Astrocyte (in vitro differentiated cells and primary cell): ENCODE measurements at places on chromosomes 11 and 22.

DNA sequence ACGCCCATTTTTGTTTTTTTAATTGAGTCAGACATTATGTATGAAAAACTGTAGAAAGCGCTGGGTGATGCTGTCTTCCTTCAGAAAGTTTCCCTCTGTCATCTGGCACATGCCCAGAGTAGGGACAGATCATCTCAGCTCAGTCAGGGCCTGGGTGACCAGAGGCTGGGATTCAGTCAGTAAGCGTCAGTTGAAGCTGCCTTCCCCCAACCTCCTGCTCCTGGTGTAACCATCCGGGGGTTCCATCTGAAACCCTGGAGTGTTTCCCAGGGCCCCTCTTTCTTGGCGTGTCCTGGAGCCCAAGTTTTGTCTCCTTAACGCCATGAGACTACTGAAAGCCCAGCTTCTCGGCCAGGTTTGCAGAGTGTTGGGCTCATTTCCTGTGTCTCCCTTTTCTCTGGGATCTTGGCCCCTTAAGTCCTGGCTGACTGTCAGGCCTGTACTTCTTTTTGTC is 10.7 kb downstream of the PPFIA1 start:
- peak; percentile 63 for DNase-seq

DNA sequence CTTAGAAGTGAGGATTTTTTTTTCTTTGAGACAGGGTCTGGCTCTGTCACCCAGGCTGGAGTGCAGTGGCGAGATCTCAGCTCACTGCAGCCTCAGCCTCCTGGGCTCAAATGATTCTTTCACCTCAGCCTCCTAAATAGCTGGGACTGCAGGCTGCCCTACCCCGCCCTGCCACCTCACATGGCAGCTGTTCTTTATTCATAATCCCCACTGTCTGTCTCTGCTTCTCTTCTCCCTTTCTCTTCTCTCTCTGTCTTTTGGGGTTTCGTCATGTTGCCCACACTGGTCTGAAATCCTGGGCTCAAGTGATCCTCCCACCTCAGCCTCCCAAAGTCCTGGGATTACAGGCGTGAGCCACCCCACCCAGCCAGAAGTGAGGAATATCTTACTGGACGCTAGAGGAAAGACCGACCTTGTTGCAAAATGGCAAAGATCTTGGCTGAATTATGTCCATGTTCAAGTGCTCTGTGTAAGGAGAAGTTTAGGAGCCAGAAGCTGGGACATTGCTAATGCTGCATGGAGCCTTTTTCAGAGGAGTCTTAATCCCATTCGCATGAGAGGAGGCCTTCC is 21.9 kb downstream of the KRTAP5-5 start:
- DNase-seq, result no peak

- DNase-seq, result no peak
Measured at GRCh38 chr11:127693686-127694085, 693.1 kb upstream of the KIRREL3 start.

DNA sequence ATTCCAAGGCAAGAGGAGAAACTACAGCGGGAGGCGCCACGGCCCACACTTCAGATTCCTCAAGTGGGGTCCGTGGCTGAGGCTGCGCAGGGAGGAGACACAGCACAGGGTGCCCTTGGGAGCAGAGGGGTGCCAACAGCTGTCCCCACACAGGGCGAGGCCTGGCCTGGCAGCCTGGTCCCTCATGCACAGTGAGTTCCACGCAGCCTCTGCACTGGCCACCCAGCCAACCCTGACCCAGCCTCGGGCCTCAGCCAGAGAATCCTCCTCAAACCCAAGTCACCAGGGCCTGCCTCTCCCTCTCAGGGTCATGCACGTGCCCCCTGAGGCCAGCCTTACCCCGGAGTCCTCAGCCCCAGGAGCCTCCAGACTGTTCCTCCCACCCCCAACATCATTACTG is 22.4 kb upstream of the MOB2 start:
- no peak for DNase-seq

DNA sequence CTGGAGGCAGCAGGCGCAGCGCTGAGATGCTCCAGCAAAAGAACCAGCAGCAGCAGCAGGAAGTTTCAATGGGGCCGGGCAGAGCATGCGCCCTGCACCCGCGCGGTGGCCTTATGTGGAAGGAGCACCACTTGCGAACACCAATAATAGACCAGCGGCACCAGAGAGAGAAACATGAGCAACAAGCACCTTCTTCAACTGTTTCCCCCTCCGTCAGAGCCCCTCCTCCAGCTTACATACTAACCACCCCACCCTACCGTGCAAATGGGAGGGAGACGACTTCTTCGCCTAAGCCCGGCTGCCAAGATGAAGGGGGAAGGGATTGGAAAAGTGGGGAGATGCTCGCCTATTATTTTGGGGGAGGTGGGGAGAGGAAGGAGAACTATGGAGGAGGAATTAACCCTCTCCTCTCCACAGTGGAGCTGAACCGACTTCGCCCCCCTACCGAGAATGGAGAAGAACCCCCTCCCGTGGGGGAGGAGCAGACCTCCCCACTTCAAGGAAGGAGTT is 1.1 kb downstream of the RSF1 start:
- DNase-seq, result peak; percentile 89

GRCh38 chr11:15453211-15453765 is 338.6 kb downstream of the INSC start:
- no peak for DNase-seq

GRCh38 chr11:10451426-10452116 is 3.5 kb upstream of the AMPD3 start:
- DNase-seq, result no peak

DNA sequence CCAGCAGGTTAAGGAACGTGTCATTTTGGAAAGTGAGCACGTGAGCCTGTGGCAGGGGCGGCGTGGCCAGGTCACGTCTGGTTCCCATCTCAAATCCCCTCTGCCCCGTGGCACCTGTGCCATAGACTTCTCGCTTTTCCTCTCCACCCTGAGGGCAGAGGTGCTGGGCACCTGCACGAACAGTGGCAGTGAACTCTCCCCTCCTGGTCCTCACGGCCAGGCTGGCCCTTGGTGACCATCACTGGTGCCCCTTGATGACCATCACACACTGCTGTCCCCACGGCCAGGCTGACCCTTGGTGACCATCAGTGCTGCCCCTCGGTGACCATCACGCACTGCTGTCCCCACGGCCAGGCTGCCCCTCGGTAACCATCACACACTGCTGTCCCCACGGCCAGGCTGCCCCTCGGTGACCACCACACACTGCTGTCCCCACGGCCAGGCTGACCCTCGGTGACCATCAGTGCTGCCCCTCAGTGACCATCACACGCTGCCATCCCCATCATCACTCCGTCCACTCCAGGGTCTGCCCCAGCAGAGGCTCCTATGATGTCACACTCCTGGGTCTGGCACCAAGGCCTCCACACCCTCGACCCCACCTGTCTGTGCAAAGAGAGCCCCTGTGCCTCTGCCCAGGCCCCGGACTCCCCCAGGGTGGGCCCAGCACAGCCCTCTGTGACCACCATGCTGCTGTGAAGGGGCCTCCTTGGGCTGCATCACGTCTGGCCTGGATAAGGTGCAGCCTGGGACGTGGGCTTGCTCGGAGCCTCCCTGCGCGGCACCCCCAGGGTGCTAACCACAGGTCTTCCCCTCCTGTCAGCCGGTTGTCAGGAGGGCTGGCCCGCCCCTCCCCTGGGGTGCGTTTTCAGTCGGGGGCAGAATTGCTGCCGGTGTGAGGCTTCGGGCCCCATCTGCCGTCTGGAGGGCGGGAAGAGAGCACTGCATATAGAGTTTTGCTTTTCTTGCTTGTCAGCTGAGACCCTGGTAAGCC is 738.6 kb downstream of the BRD1 start:
- DNase-seq, result no peak

- no peak for DNase-seq
Measured at GRCh38 chr11:38206663-38207062, 1608.6 kb upstream of the RAG2 start.

DNA sequence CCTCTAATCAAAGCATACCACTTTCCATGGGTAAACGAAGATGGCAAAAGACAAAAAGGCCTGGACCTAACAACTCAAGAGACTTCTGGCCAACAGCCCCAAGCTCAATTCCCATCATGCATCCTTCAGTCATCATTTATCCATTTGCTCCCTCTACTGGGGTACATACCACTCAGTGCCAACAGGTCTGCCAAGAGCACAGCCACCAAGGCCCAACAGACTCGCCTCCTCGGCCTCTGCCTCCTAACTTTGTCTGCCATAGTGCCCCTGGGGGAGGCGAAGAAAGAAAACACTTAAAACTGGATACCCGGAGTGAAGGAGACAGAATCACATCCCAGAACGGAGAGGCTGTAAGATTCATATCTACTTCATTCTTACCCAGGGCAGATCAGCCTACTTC is 1.1 kb downstream of the HYOU1 start:
- no peak for DNase-seq

GRCh38 chr11:2942872-2943710 is 13.9 kb upstream of the PHLDA2 start:
- no peak for DNase-seq

DNA sequence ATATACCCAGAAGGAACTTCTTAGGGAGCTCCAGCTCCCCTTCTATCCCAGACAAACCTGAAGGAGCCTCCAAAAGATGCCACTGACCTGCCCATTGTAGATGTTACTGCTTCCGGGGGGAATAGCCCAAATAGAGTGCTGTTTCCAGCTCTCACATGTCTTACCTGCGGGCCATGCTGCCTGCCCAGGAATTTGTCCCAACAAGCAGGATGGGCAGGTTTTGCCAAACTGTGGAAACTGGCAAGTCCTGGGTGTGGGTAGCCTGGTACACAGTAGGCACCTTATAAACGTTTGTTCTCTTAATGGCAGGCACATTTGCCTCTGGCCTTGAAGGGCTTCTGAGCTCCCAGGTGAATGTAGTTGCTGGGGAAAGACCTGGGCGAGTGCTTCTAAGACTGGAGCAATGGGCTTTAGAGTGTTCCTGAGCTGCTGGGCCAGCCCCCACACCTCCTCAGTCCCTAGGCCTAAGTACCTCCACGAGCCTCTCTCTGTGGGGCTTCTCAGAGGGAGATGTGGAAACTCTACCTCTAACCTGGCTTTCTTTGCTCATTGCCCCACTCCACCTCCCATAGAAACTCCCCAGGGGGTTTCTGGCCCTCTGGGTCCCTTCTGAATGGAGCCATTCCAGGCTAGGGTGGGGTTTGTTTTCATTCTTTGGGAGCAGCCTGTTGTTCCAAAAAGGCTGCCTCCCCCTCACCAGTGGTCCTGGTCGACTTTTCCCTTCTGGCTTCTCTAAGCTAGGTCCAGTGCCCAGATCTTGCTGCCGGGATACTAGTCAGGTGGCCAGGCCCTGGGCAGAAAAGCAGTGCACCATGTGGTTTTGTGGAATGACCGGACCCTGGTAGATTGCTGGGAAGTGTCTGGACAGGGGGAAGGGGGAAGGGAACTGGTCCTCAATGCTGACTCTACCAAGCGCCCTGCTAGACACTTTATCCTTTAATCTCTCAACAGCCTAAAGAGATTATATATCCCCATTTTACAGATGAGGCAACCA is 37.2 kb downstream of the LIMK2 start:
- peak; percentile 44 for DNase-seq

DNA sequence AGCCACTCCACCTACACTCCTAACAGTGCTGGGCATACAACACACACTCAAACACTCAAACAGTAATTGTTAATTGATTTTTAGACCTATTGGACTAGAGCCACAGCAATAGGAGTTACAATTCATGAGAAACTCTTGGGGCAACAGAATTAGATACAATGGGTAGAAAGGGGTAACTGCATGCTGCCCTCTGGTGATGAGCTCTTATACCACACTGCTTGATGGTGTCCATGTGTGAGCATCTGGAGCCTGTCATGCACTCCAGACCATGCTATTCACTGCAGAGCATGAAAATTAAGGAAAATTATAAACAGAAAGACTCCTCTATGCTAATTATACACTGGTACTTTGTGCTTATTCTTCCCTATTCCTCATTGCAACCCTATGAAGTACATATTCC is 975.5 kb upstream of the CCDC90B start:
- no peak for DNase-seq

- DNase-seq, result no peak
Measured at GRCh38 chr22:35622191-35622913, 5.2 kb upstream of the MB start.

DNA sequence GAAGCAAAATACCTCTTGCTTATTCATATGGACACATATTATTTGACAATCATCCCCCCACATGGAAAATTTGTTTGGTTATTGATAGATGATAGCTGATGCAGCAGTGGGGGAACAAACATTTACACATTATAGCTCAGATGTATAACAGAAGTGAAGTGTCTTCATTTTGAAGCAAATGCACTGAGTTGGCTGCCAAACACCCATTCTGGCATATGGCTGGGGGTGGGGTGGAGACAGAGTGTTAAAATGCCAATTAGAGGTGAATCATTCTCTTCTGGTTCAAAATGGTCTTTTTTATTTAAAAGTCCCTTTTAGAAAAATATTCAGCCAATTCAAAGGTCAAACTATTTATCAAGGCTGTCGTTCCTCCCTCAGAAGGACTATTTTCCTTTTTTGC is 157.3 kb upstream of the TRPC6 start:
- no peak for DNase-seq

DNA sequence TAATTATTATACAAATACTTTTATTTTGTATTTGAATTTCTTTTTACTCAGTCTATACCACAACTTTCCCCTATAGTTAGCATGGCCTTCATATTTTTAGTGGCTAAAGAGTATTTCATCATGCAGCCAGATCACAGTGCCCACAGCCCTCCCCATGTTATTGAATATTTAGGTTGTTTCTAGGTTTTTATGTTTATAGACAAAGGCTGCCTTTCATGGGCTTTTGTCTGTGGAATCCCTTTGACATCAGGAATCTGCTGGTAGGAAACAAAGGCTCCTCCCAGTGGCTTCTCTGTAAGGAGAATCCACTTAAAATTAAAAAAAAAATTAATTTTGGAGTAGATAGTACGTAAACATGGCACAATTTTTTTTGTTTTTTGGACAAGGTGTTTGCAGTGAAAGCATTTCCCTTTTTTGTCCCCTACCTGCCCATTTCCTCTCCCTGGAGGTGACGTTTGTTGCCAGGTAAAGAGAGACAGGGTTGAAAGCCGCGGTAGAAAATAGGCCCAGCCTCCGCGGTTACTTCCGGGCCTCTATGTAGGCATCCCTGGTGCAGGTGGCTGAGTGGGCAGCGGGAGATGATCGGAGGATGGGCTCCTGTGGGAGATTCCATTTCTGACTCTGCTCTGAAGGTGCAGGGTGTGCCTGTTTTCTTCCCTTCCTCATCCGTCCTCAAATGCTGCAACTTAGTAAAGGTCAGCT is 82.2 kb upstream of the OR4B1 start:
- no peak for DNase-seq

GRCh38 chr11:27052668-27053067 is 12.1 kb downstream of the BBOX1 start:
- no peak for DNase-seq
